Hematopoietic multipotent progenitor cell treated with erythropoietin and hydrocortisone succinate and interleukin-3 and kit ligand, for 8 days (in vitro differentiated cells): ENCODE measurements at places on chromosomes 5 and 9.

DNA sequence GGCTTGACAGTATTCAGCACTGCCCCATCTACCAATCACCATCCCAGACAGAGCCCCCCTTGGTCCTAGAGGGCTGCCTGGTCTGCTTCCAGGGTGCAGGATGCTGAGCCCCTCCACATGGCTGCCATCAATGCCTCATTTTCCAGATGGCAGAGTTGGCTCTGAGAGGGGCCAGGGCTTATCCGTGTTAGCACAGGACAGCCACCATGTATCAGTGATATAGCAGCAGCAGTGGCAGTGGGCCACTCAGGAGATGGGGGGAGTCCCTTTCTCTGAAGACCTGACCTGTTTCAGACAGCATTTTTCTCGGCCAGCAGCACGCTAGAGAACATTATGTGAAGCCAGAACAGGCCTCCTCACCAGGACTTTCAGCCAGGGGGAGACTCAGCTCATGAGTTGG, 1.6 kb upstream of the SMIM32 start:
- no peak for DNase-seq

DNA sequence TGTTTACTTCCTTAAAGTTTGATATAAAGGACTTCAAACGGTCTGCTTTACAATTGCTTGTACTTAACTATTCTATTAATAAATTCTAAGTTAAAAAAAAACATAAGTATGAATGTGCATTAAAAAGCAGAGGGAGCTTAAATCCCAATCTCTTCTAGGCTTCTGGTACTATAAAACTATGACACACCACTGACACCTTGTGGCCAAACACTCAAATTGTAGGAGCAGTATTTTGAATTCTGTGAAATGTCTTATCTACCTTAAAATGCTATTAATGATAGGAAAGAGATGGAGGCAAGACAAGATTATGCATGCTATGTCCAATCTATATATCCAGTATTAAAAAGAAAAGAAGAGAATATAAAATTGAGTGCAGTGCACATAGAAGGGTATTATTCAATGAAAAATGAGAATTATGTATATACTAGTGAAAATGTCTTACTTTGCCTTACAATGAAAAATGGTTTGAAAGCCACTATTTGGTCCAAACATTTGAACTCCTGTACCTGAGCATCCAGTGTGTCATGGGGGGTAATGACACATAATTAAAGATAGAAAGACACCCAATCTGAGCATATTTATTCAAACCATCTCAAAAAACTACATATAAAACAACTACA, 87.6 kb downstream of the ERP44 start:
- peak; percentile 78 for DNase-seq

GRCh38 chr9:13971966-13972655, 341.8 kb downstream of the NFIB start:
- no peak for DNase-seq

GRCh38 chr5:16539169-16539666, 73.6 kb upstream of the ZNF622 start:
- no peak for DNase-seq
